Stimulated activated CD8-positive, alpha-beta memory T cell treated with anti-CD3 and anti-CD28 coated beads, Interleukin-7, amount 100 ng/mL, for 4 hours (primary cell): ENCODE measurements at places on chromosomes 5 and 9.

DNA sequence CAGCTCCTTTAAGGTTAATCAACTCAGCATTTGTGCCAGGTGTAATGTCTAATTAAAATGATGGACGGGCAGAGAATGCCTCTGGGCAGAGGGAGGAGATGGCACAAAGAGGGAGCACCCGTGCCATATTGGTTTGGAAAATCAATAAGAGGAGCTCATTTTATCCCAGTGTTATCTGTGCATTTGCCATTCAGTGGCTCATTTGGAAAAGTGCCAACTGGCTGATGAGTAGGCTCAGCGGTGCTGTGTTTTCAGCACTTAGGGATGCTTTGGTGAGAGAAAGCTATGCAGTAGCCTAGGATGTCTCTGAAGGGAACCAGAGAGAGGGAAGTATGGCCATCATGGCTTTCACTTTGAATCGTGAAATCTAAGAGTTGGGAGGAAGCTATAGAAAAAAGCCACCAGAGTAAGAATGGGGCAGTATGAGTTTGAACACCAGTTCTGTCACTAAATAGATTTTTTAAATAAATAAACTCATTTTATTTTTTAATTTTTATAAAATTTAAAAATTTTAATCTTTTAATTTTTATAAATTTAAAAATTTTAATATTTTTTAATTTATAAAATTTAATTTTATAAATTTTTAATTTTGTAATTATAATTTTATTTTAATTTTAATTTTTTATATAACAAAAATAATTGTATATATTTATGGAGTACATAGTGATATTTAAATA lies 472.8 kb downstream of the BRINP1 start:
- DNase-seq: no peak

DNA sequence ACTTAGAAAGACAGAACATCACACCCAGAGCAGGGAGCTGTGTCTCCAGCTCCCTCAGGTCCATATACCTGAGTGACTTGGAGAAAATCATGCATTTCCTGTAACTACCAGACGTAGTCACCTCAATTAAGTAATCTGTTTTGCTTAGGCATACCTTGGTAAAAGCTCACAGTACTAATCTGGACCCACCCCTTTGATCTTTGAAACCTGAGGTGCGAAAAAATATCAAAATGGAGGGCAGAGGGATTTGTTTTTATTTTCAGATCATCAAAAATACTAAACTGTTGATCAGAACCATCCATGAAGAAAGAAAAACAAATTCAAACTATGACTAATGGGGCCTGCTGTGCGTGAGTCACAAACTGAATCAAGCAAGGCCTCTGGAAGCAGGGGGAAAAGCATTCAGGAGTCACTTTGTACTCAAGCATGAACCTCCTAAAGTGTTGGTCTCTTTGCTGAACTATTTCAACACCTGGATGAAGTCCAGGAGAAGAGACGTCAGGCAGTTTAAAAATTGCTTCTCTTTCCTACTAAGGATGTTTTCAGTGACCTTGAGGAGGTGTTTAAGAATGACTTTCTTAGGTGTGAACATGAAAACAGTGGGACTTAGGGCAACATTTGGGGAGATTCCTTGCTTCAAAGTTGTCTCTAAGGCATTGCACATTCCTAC lies 76.3 kb downstream of the MUSK start:
- DNase-seq: no peak

DNA sequence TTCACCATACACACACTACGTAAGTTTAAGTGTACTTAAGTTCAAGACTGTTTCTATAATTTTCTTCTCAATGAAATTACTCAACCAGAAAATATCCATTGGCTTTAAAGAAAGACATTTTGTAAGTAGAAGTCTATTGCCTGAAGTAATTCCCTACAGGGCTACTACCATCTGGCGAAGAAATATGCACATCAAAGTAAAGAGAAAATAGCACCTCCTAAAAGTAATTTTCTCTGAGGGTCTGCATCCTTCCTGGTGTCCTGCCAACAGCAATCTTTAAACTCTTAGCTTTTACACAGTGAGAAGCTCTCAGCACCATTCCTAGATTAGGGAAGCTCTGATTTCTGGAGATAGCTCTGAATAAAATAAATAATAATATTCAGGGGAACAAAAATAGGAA lies 498.5 kb upstream of the TYRP1 start:
- DNase-seq: no peak

DNA sequence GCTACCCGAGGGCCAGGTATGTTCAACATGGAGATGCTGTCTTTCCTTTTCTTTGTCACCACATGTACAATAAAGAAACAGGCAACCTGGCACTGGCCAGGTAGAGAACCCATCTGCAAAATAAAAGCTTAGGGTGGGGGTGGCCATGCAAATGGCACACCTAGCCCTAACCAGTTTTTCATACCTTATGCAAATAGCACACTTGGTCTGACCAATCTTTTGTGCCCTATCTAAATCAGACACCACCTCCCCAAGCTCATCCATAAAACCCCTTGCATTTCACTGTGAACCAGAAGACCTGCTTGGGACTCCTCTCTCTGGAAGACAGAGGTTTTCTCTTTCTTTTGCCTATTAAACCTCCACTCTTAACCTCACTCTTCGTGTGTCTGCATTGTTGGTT lies 33.9 kb downstream of the JAKMIP2 start:
- DNase-seq: no peak

DNA sequence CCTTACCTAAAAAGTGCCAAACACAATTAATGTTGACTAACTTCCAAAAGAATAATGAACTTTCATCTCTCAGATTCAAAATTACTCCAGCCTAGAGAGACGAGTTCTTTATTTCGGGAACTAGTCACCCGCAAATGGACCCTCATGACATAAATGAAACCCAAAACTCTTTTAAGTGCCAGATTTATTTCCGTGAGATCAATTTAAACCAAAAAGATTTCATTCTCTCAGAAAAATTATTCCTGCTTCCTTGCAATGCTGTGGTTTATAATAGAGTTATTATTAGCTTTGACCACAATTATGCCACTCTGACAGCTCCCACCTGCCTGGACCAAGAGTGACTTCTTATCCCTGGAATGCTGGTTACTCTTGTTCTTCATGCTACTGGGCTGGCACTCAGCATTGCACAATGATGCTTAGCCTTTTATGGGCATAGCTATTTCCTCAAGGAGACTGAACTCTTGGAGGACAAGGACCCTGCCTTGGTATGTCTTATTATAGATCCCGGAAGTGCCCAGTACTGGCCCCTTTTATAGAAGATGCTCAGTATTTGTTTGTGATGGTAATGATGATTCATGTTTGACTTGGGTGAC lies 183.5 kb downstream of the SNX18 start:
- no peak for DNase-seq

GRCh38 chr9:89482901-89483361 lies 15.0 kb downstream of the SEMA4D start:
- no peak for DNase-seq

DNA sequence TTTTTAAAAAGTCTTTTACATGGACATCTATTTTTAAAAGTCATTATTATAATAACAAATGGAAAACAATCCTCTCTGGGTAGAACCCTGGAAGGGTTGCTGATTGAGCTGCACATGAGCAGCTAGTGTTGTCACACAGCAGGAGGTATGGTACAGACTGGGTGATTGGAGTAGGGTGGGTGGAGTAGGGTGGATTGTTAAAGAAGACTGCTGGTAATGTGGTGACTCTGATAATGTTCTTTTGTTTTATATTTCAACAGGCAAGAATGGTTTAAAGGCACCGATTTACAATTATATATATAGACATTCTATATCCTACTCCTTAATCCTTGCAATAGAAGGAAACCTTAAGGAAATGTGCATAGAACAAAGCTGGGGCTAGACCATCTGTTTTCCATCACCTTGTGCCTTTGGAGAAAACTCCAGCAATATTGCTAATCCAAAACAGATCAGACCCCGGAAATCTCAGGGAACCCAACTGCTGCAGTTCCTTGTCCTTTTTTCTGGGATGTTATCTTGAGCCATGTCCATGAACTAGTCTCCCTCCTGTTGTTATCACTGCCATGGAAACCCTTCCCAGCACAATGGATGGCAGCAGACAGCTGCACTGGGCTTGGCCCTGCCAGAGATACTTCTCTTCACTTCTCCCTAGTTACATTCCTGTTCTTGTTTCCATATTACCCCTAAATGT lies 129.7 kb downstream of the YIPF5 start:
- DNase-seq: no peak

GRCh38 chr5:160960592-160960991 lies 108.6 kb upstream of the ATP10B start:
- no peak for DNase-seq

- DNase-seq: no peak
Observed at GRCh38 chr5:31986101-31986500, 188.0 kb downstream of the GOLPH3 start.

DNA sequence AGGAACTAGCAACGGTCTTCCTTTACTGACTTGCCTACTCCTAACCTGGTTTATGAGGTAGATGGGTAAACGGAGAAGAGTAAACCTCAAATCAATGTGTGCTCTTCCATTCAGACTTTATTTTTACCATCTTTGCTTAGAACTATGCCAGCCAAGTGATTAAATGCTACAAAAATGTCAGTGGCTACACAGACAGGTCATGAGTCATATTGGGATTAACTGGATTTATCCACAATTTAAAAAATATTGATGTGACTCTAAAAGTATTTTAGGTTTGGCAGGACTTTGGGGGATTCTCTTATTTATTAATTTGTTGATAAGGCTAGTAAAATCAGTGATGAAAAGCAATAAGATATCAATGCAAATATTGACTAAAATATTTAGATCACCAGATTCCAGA lies 275.0 kb downstream of the PLK2 start:
- no peak for DNase-seq

DNA sequence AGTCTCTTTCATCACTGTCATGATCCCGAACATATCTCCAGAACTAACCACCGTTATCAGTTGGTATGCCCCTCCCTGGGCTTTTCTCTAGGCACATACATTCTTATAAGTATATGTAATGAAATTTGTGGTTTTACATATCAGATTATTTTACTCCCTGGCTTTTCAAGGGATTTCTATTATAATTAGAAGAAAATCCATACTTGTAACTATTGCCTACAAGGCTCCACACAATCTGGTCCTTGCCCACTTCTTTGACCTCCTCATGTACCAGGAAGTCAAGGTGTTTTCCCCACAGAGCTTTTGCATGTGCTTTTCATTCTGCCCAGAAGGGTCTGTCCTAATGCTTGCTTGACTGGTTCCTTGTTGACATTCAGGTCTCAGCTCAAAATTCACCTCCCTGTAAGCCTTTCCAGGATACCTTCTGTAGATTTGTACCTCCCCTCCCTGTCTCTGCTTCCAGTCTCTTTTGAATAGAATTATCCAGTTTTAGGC lies 33.6 kb upstream of the HSD17B4 start:
- DNase-seq: no peak

GRCh38 chr9:110606179-110606790 lies 26.7 kb upstream of the SVEP1 start:
- DNase-seq: no peak

GRCh38 chr9:35905051-35905781 lies 786 bp upstream of the HRCT1 start:
- DNase-seq: no peak

DNA sequence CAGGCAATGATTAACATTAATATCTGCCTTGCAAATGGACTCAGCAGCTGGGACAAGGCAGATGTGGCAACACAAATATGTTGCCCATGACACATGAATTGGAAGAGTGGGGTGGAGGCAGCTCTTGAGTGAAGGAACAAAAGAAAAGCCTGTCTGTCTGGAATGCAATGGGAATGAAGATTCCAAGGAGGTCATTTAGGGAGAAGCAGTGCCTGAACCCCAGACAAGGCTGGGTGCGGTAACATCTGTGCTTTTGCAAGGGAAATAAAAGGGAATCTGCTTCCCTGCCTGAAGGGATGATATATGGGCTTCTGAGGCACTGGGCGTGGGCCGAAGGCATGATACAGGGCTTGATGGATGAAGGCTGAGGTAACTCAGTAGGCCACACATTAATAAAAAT lies 94.1 kb upstream of the TRIM32 start:
- no peak for DNase-seq

DNA sequence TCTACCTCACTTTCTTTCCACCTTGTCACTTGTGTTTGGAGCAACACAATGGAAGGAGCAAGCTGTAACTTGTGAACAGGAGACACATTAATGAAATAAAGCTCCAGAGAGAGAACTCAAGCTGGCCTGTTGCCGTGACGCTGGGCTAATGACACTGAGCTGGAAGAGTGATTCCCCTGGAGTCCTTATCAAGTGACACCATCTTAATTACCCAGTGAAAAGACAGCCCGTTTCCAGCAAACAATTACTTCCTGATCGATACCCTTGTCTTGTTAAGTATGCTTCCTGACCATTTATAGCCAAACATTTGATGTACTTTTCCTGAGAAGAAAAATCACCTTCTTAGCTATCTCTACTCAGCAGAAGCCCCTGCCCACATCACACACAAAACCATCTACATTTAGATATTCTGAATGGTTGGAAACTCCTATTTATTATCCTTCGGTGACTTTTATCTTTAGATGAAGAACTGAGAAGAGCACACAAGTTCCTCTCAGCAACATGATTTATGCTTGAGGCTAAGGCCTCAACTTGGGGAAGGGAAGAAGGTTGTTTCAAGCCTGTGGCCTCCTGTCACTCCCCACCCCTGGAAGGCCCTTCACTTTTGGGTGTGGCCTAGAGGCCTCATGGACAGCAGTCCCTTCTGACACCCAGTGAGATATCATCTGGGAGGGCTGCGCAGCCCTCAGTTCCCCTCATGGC lies 34.1 kb downstream of the CRHBP start:
- no peak for DNase-seq

GRCh38 chr5:101728933-101729332 lies 567.2 kb downstream of the SLCO4C1 start:
- DNase-seq: no peak

GRCh38 chr5:78429332-78429980 lies 69.0 kb downstream of the SCAMP1 start:
- no peak for DNase-seq

DNA sequence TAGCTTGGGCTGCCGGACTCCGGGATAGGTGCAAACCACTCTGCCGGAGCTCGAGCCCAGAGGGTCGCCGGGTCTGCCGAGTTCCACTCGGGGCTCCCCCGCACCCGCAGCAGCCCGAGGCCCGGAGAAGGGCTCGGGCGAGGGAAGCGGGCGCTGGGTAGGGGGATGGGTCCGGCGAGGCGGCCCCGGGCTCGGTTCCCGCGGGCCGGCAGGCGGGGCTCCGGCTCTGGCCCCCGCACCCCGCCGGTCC lies 507 bp downstream of the RICTOR start:
- no peak for DNase-seq

- no peak for DNase-seq
Observed at GRCh38 chr5:58770136-58770535, 187.3 kb downstream of the RAB3C start.

DNA sequence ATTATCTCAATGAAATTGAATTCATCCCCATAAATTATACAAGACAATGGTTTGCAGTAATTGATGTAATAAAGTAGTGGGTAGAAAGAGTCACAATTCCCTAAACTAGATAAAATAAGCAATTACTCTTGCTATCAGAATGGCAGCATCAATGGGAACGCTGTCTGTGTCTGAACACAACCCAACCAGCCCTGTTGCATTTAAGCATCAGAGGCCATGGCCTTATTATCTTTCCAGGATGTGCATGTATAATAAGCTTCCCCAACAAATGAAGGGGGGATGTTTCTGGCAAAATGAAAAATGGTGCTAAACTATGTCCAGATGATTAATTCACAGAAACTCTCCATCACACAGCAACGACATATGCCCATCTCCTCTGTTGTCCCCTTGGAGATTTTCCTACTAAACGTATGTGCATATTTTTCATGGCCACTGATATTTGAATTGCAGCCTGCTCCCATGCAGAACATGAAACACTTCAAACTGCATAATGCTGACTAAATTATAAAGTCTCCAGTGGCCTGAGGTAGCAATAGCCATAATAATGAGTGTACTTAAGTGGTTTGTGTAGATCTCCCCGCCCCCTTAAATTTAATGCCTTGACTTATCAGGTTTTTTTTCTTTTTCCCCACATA lies 306.9 kb upstream of the ADAMTS16 start:
- DNase-seq: no peak
